Pancreas (tissue), 10 donors: ENCODE measurements at places on chromosomes 16 and 17.
A peak's percentile ranks its signal among the peaks of the same experiment; 100 is the strongest.

DNA sequence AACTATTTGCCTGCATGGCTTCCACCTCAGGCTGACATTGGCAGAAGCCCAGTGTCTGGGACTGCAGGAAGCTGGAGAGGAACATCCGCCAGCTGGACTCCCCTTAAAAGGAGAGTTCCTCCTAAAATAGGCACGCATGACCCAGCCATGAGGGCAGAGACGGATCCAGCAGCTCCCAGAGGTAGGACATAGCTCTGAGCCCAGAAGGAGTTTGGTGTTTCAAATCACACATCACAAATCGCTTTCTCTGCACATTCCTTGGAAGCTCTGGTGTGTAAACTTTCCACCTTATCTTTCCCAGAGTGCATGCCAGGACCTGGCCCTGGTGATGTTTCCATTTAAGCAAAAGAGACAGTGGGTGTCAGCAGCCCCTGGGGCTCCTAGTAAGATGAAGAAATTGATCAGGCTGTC, 231.1 kb upstream of the CDH5 start:
- no peak for DNase-seq

DNA sequence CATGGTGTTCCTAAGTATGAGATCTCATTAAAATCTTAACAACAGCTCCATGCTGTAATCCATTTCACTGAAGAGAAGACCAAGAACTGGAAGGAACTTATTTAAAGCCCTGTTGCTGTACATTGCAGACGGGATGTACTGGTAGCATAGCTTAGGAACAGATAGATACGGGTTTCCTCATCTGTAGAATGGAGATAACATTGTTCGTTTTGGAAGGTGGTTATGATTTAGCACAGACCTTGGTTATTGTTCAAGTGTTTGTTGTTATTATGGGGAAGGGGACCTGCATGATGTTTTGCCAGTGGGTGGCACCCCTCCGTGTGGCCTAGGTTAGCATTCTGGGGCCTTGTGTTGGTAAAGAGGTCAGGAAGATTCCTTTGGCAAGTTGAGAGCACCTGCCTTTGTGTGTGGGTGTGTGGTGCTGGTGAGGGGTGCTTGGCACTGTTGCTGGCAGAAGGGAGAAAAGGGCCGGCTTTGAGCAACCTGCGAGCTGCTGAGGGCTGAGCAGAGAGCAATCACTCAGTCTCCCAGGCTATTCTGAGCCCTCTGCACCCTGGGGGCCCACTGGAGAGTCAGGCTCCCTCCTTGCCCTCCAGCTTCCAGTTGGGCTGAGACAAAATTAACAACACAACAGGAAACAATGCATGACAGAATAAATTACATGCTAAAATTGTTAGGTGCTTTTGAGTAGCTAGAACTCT, 2.3 kb downstream of the TAOK2 start:
- no peak for DNase-seq

DNA sequence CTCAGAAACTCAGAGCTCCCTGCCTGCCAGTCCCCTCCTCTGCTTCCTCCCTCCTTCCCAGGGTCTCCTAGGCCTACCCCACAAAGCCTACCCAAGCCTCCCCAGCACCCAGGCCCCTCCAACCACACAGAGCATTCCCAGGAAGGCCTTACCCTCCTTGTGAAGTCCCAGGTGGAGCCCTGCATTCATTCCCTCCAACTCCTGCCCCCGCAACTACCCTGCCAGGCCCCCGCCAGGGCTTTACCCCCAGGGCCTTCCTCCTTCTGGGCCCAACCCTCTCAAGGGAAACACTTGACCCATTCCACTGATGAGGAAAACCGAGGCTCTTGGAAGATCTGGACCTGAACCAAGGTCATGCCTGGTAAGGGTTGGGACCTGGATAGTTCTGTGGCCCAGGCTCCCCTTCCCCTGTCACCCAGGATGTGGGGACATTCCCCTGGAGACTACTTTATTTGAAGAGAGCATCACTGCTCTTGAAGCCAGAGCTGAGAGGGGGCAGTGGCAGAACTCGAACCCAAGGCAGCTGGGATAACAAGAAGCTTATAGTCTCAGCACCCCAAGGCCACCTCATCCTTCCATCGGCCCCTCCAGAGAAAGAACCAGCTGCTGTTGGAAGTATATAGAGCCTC, 12.5 kb downstream of the PLLP start:
- DNase-seq: no peak

- no peak for DNase-seq
Observed at GRCh38 chr17:41185001-41185400, 290 bp upstream of the KRTAP4-1 start.

- no peak for DNase-seq
Observed at GRCh38 chr17:40726919-40727318, 23.4 kb upstream of the KRT24 start.

GRCh38 chr17:47982091-47982617, 11.2 kb downstream of the CDK5RAP3 start:
- DNase-seq: no peak

GRCh38 chr17:21551081-21551881, 141.0 kb upstream of the KCNJ18 start:
- DNase-seq: peak; percentile 75

- no peak for DNase-seq
Observed at GRCh38 chr17:49130891-49131290, 1.7 kb upstream of the B4GALNT2 start.

- DNase-seq: no peak
Observed at GRCh38 chr16:2775765-2776499, 1.1 kb downstream of the ELOB start.

DNA sequence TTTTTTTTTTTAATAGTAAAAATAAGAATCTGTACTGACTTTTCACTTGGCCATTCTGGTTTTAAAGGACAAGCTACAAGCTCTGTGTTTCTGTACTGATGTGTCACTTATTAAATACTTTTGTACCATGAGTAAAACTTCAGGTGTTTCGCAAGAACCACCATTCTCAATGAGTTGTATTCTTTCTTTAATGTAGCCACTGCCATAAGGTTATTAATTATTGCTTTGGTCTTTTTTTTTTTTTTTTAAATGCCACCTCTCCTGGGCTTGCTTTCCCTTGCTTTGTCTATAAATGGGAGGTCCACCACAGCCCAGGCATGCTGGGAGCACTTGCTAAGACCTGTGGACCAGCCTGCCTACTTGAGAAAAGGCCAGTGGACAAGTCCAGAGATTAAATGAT, 8.4 kb downstream of the ARL2BP start:
- DNase-seq: no peak

GRCh38 chr16:57555831-57556230, 13.4 kb downstream of the ADGRG5 start:
- DNase-seq: no peak

DNA sequence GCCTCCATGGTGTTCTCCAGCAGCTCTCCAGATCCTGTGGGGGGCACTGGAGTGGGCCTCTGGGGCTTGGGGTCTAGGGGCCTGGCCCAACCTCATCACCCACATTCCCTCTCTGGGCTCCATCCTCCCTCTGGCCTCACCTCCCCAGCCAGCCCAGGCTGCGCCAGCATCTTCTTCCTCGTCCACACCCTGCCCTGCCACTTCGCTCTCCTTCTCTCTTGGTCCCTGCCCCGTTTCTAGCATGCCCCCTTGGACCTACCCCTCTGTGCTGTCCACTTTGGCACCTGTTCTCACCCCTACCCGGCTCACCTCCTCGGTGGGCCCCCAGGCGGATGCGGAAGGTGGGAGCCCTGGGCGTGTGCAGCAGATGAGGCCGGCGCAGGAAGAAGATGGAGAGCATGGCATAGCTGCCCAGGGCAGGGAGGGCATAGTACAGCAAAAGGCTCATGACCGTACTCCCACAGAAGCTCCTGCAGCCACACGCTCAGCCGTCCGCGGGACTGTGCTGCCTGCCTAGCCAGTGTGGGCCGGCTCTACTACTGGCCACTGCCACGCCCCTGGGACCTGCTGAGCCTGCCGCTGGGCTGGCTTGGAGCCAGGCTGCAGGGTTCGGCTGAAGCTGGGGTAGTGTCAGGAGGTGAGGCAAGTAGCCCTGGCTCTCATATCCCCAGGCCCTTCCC, at the start of gene GDPD3:
TSS of gene GDPD3 (minus strand) at position 507 of the 680 bp plus-strand sequence. CDS start at position 448, 59 bp downstream.
- peak; percentile 78 for DNase-seq

DNA sequence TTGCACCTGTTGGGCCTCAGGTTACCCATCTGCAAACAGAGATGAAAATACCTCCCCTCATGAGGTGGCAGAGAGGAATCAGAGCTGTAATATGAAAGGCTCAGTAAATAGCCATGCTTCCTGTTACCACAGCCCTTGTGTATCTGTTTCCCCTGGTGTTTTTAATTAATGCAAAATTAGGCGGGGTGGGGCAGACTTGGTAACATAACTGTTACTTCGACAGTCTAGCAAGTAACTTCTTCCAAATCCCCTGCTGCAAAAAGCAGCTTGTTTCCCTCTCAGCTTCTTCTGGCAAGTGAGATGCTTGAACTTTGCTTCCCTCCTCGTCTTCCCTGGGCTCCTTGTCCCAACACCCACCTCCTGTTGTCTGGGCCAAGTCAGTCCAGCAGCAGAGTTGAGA, 381.5 kb downstream of the CPPED1 start:
- no peak for DNase-seq

DNA sequence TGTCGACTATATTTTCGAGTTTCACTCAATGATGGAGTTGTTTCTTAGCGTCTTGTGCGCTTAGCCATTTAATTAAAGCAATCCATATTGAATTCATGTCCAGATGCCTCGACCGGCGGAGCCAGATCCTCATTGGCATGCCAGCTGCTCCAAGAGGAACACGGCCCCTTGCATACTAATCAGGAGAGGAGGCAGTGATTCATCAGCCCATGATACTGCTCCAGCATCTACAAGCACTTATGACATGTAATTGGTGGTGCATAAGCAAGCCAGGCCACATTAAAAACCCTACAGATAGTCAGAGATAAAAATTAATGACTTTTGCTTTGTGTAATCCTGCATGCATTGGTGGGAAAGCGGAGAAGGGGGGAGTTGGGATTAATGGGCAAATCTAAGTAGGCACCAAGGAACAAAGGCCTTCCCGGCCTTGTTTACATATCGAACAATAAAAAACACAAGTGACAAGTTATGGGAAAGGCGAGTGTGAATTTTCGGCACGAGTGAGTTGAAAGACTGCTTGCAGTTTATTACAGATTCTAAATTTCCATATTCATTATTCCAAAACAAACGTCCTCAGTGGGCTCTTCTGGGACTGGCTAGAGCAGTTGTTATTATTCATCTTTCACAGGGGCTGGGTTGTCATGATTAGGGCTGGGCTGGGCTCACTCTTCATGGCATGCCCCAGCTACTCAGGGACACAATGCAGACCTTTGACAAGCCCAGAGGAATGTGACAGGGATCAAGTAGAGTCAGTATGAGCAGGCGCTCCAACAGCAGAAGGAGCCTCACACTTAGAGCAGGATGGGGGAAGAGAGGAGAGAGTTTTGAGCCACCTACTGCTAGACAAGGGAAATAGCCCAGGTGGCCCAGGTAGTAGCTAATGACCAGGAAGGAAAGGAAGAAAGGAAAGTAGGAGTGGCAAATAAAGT, 281.7 kb upstream of the ZFHX3 start:
- no peak for DNase-seq

DNA sequence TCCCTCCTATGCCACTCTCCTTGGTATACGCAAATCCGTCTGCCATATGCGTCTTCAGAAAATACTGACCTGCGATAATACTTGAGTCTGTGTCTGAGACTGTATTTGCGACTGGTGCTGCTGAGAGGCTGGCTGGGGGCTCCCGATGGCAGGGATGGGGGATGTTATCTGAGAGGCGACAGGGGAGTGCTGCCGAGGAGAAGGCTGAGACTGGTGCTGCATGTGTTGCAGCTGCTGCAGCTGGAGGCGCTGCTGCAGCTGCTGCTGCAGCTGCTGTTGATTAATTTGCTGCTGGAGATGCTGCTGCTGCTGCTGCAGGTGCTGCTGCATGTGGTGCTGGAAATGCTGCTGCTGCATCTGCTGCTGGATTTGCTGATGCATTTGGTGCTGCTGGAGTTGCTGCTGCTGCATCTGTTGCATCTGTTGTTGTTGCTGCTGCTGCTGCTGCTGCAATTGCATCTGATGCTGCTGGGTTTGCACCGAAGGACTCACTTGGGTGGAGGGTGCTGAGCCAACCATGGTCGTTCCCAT, 107.7 kb downstream of the TOX3 start:
- no peak for DNase-seq
